ENCODE measurements at places on chromosomes 16 and 17. TPM values are rescaled to one million over a fixed set of nuclear protein-coding genes. Genes with fewer than 3 reads are reported as not detected.

Gene TK1
- 2.9 TPM for total RNA-seq

Gene UNC119
- total RNA-seq: 21.9 TPM

Gene ODAD4
- 0.26 TPM for total RNA-seq

Gene STAC2
- not detected for total RNA-seq

Gene COTL1
- 43.4 TPM for total RNA-seq

Gene ANKFY1
- 28.7 TPM for total RNA-seq

Gene FBF1
- 10.5 TPM for total RNA-seq

Gene CAMKK1
- total RNA-seq: 2.7 TPM

Gene C16orf92
- not detected for total RNA-seq

Gene CCDC40
- 1.7 TPM for total RNA-seq

GRCh38 chr17:66063686-66064085 is 128.2 kb downstream of the CEP112 start:
- DNase-seq: no peak

- peak; percentile 81 for DNase-seq
Observed at GRCh38 chr17:57372156-57372555, 115.8 kb downstream of the MSI2 start.

DNA sequence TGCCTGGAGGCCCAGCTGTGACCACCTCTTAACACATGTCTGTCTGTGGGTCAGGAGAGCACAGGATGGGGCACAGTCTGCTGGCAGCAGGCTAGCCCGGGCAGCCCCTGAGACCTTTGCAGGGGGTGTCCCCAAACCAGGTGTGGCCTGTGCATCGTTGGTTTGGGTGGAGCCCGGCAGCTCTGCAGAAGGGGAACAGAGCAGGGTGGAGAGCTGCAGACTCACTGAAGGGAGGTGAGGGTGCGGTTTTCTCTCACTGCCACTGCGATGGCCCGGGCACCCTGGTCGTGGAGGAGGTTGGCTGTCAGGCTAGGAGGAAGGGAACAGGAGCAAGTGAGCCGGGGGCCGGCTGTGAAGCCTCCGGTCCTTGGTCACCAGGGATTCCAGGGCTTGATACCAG is 28.8 kb downstream of the NLRC3 start:
- no peak for DNase-seq

GRCh38 chr17:68961214-68961882 is 6.2 kb upstream of the ABCA8 start:
- no peak for DNase-seq

DNA sequence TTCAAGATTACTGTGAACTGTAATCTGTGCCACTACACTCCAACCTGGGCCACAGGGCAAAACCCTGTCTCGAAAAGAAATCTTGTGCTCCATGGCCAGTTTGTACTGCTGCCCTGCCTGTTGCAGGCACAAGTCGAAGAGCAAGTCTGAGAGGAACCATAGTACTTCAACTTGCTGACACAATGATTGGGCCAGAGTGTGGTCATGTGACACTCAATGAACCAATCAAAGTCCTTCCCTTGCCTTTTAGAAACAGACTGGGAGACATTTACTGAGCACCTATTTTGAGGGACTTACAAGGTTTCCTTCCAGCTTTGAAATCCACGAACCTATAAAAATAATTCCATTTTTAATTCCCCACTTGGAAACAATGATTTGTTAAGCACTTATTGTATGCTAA is 39.8 kb upstream of the TMC5 start:
- no peak for DNase-seq

DNA sequence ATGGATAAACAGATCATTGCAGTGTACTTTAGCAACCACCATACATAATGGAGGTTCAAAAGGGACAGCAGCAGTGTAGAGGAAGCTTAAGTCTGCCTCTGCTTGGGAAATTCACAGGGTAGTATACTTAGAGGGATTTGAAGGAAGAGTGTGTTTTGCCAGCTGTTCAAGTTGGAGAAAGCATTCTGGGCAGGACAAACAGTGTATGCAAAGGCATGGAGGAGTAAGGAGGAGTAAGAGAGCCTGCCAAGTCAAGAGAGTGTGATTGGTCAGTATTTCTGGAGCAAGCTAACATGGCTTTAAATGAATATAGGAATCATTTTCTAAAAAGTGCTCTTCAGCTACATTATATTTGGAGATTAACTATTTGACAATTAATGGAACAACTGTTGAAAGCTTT is 22.9 kb upstream of the PHAF1 start:
- no peak for DNase-seq

GRCh38 chr17:80624864-80625263 is 80.2 kb downstream of the RPTOR start:
- DNase-seq: no peak

DNA sequence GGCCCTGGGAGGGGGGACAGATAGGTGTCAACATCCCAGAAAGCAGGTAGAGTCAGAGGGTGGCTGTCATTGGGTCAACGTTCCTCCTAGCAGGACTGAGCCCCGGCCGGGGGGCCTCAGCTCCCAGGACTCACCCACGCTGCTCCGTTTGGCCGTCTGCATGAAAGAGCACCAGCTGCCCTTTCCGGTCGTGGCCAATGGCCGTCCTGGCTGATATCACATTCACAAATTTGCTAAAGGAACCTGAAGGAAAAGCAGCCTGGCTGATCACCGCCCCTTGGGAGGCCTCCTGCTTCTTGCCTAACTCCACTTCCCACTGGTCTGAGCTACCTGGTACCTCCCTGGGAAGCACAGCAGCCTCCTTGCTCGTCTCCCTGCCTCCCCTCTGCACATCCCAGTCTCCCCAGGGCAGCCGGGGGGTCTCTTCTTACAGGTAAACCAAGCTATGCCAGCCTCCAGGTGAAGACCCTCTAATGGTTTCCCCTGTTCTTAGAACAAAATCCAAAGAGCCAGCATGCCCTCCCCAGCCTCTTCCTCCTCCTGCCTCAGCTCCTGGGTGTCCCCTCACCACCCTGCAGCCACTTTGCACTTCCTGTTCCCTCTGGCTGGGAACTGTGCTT is 3.4 kb downstream of the NAGPA start:
- DNase-seq: no peak

GRCh38 chr17:42698736-42699414 is 16.5 kb downstream of the CNTNAP1 start:
- DNase-seq: no peak

Measured in bronchial epithelial cell (primary cell).